ENCODE measurements at places on chromosomes 7 and 10. TPM values are rescaled to one million over a fixed set of nuclear protein-coding genes. Genes with fewer than 3 reads are reported as not detected.
A peak's percentile ranks its signal among the peaks of the same experiment; 100 is the strongest.

GRCh38 chr10:132372516-132373095 lies 24.4 kb upstream of the PWWP2B start:
- peak; percentile 15 for DNase-seq

DNA sequence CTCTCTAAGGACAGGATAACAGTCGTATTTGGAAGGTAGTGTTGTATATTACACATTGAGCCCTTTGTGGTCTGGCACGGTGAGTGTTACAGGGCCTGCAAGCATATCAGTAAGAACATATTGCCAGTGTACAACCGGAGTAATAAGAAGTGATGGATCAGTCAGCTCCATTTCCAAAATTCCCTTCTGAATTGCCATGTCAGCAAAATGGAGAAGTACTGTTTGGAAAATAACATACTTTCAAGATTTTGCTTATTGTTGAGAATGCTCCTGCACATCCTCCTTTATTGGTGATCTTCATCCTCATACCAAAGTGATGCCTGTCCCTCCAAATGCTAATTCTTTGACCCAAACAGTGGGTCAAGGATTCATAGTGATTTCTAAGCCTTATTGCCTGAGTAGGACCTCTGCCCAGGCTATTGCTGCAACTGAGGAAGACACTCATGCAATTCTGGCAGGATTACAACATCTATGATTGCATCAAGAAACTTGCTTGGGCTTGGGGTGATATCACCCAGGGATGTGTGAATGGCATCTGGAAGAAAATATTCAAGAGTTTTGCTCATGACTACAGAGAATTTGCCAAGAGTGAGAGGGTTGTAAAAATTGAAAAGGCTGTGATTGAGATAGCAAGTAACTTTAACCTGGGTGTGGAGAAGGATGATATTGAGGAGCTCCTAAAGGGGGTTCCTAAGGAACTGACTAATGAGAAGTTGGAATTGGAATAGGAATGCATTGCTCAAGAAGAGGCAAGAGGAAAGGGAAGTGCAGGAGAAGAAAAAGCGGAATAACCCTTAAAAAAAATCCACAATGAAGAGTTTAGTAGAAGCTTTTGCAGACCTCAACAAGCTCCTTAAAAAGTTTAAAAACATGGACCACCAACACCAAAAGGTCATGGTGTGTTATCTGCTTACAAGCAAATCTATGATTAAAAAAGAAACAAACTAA lies 452.2 kb upstream of the SORCS1 start:
- DNase-seq: no peak

DNA sequence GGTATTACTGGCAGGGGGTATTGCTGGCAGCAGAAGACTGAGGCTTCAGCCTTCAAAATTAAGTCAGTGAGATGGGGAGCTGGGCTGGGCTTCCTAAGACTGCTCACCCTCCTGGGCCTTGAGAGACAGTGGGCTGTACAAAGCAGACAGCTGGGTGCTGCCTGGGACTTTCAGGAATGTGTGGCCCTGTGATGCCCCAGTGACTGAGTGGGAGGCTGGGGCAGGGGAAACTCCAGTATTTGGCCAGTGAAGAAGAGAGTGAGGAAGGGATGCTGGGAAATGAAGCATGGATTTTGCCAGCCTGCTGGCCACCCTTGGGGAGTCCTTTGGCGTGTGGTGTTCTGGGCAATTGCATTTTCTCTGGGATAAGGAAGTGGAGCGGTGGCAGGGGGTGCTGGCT lies 442 bp downstream of the ANKRD2 start:
- DNase-seq: no peak

- DNase-seq: no peak
Measured at GRCh38 chr7:98997846-98998245, 119.5 kb downstream of the TRRAP start.

The GPRIN2 gene
- total RNA-seq: not detected
